CD4-positive, alpha-beta T cell treated with Interleukin-12 subunit alpha and Interleukin-12 subunit beta, for 1 hour (primary cell): ENCODE measurements at places on chromosomes 1 and 21.

DNA sequence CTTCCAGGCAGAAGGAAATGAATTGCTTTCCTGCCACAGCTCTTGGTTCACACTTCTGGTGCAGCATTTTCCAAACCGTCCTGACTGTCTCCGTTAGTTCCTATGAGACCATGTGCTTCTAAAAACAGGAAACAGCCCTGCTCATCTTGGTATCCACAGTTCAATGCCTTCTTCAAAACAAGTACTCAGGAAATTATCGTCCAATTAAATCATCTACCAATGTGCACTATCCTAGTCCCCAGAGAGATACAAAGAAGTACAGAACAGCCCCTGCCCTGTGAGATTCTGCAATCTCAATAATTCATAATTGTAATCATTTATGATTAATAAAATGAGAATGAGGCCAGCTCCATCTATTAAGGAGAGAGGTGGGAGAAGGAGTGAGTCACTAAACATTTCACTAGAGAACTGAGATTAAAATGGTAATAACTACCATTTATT, 11.2 kb downstream of the CLEC20A start:
- DNase-seq = no peak

DNA sequence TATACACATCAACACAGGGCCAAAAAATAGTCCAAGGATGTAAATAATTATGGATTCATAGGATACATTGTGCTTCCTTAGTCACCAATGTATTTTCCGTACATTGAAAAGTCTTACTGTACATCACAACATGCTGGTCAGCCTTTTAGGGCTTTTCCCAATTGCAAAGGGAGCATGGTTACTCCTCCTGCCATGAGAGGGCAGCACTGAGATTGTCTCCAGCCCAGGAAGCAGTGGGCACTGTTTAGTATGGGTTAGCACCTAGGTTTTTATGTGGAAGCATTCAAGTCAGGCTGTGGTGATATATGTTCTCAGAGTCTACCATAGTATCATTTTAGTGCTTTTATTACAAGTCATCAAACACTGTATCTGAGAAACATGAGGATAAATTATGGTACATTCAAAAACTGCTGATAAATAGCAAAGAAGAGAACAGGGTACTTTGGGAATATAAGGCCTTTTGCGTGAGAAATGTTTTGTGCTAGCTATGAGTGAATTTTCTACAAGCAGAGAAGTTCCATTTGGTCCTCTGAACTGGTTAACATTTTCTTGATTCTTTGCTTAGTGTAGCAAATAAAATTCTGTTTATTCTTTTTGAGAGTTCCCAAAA, 34.0 kb downstream of the ST6GALNAC5 start:
- peak; percentile 38 for DNase-seq

- DNase-seq = no peak
Observed at GRCh38 chr1:10444795-10445397, 4.9 kb upstream of the CORT start.

DNA sequence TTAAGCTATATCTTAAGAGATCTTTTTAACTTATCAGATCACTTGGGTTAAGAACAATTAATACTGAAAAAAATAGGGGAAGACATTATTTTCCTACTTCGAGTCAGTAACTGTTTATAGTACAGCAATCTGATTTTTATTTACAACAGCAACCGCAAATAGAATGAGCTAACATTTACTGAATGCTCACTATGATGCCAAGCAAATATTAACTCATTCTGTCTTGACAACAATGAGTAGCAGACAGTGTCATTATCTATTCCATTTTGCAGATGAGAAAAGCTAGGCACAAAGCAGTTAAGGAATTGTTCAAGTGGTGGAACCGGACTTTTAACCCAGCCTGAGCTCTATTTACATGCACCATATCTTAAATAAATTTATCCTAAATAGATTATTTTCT, 273.7 kb downstream of the NTNG1 start:
- no peak for DNase-seq

DNA sequence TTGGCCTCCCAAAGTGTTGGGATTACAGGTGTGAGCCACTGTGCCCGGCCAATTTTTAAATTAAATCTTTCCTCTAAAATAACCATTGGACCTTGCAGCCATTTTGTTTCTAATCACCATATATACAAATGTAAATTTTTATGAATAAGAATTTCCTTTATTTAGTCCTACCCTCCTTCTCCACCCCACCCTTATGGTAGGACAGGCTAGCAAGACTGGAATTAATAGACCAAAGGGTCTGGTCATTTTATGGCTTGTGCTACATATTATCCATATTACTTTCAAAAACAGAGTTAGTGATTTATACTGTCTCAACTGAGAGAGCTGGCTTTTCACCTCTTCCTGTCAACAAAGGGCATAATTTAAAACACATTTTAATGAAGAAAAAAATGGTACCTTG, 26.5 kb downstream of the L1TD1 start:
- no peak for DNase-seq

DNA sequence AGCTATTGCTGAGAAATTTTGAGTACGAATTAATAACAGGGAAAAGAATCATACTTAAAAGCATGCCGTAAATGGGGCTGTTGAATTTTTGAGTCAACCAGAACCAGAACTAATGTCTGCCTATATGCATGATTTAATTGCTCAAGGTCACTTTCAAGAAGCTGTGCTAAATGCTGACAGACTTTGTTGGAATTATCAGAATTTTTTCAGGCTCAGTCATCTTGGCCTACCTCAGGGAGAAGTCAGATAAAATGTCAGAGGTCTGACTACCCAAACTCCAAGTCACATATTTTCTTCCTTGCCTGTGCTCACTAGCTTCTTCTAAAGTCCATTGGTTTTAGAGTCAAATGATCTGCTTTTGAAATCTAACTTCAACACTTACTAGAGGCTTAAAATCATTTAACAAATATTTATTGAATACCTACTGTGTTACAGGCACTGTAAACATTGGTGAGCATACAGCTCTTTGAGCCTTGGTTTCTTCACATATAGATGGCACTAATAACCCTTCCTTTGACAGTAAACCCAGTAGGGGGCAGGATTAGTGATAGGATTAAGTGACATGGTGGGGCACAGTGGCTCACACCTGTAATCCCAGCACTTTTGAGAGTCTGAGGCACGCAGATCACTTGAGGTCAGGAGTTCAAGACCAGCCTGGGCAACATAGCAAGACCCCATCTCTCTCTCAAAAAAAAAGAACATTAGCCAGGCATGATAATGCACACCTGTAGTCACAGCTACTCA, 121.2 kb upstream of the SLC44A3 start:
- DNase-seq = no peak

GRCh38 chr1:179079113-179079761, 2.6 kb upstream of the TOR3A start:
- DNase-seq = peak; percentile 77

GRCh38 chr1:78070758-78071157, 25.0 kb downstream of the GIPC2 start:
- DNase-seq = no peak

DNA sequence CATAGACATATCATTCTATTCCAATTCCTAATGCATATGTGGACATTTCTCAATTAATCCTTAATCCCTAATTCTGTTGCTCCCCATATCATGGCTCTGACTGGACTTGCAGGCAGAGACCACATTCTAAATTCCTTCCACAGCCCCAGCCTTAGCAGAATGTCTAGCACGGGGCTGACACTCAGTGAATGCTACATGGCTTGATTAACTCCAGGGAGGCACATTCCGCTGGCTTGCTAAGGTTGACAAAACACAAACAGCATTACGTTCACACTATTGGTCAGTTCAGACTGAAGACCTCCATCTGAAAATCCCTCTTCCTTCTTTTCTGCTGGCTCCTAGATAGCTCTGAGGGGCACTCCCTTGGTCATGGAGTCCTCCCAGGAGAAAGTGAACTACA, 119.4 kb downstream of the ASTN1 start:
- no peak for DNase-seq

DNA sequence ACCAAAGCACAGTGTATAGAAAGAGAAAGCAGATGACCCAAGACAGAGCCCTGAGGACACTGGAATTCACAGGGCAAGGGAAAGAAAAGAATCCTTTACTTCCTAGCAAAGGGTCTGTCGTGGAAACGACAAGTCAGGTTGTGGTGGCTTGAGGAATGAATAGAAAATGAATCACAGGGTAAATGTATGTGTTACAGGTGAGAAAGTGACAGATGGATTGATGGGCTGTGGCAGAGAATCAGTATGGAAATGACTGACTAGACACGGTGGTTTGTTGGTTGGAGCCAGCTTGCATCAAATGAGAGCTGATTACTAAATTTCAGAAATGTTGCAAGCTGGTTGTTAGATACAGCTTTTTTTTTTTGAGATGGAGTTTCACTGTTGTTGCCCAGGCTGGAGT, 46.9 kb downstream of the PTP4A2 start:
- no peak for DNase-seq

GRCh38 chr1:190193508-190194115, 284.1 kb downstream of the BRINP3 start:
- DNase-seq = no peak

- no peak for DNase-seq
Observed at GRCh38 chr1:227316456-227316855, 1.8 kb downstream of the CDC42BPA start.

DNA sequence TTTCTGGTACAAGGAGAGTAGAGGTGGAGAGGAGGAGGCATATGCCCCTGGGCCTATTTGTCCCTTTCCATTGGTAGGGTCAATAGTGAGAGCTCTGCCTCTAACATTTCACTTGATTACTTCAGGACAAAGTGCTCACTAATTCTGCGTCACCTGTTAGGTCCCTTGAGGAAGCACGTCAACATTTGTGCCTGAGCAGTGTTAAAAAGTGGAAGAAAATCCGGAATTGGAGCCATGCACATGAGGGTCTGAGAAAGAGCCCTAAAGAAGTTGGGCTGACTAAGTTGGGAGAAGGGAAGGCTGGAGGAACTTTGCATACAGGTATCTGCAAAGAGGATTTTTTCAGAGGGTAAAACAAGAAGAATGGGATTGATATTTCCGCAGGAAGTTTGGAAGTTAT, 1.9 kb downstream of the SLC25A44 start:
- DNase-seq = no peak

GRCh38 chr1:157700732-157701131, at the start of gene FCRL3:
FCRL3 (minus strand) TSS chr1:157700769; CDS start chr1:157700489, 280 bp downstream.
- peak; percentile 24 for DNase-seq

DNA sequence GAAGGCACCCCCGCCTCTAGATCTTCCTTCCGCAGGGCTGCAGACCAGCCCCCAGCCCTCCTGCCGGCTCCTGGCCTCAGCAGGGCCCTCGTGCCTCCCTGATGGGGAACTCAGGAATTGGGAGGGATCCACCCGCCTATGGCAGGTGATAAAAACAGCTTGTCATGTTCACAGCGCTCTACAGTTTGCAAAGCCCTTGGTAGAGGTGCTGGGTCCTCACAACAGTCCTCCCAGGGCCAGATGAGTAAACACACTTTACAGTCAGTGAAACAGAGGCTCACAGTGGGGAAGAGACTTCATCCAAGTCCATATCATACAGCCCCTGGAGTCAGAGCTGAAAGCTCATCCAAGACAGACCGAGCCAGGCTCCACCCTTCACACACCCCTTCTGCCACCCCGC, 97.0 kb upstream of the IFFO2 start:
- no peak for DNase-seq

- no peak for DNase-seq
Observed at GRCh38 chr1:101205457-101205856, 31.4 kb upstream of the S1PR1 start.

GRCh38 chr1:53766831-53767405, 28.0 kb upstream of the GLIS1 start:
- peak; percentile 2 for DNase-seq

- DNase-seq = peak; percentile 78
Observed at GRCh38 chr1:228166170-228166936, 749 bp downstream of the IBA57 start.

- DNase-seq = no peak
Observed at GRCh38 chr1:98478121-98478520, 183.4 kb upstream of the SNX7 start.

DNA sequence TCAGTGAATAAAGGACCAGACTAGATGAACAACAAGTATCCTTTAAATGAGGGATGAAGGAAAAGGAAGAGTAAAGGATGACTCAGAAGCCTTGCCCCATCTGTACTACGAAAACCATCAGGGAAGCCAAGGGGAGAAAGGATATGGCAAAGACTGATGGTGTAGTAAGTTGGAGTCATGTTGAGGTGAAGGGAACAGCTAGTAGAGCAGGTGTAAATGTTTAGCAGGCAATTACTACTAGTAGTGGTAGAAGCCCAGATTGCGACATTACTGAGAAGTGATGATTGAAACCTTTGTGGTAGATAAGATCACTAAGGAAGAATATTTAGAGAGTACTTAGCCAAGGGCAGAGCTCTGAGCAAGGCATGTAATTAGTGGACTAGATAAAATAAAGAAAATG, 84.0 kb downstream of the PHTF1 start:
- DNase-seq = no peak

DNA sequence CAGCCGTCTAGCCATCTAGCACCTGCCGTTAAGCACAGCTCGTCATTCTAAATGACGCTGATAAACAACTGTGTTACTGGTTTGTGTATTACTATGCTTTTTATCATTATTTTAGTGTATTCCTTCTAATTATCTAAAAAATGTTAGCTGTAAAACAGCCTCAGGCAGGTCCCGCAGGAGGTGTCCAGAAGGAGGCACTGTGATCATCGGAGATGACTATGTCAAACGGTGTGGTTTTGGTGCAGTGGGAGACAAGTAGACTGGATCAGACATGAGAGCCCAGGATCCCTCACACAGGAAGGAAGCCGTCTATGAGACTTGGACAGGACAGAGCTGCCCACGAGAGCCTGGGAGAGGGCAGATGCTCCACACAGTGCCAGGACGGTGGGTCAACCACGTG, 55.3 kb upstream of the COL6A1 start:
- DNase-seq = no peak

DNA sequence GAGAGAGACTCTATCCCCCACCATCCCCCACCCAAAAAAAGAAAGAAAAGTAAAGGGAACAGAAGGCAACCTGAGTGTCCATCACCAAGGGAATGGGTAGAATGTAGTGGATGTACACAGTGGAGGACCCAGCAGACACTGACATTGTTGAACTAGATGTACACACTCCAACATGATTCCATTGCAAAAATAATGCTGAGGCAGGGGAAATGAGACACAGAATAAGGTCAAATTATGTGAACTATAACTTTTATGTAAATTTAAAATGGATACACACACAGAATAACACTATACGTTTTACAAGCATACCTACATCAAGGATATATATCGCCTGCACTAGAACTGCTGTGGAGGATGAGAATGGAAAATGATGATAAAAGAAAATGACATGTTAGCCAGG, 34.8 kb downstream of the PTAFR start:
- no peak for DNase-seq
